HFFc6 (cell line): ENCODE measurements at places on chromosomes 12 and 14.

DNA sequence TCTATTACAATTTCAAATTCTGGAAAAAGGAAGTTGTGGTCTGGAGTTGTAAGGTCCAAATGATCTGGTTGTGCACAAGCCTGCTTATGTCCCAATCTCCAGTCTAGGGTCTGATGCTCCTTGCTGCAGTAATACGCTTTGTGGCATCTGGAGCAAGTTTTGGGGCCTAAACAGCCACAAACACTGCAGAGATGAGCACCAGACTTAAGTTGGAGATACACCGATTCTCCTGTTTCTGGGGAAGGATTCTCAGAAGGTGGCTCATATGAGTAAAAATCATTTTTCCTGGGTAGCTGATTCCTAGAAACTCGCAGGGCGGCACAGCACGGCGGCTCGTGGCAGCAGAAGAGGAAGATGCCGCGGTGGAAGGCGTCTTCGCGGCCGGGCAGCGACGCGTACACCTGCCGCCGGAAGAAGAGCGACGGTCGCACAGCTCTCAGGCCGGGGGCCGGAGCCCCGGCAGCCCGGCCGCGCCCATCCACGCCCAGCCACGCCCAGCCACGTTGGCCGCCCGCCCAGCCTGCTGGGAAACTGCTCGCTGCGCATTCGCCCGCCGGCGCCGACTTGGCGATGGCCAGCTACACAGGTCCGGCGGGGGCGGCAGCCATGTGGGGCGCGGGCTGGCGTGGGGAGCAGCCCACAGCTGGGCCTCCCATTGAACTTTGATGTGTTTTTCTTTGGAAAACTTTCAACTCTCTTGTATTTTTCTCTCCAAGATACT is 129.0 kb downstream of the ASCL4 start:
- no peak for DNase-seq

GRCh38 chr14:94466706-94467370 is 9.2 kb downstream of the SERPINA9 start:
- no peak for DNase-seq

GRCh38 chr14:74983343-74983742 is 19.4 kb upstream of the EIF2B2 start:
- no peak for DNase-seq

GRCh38 chr12:92078167-92079053 is 67.2 kb downstream of the BTG1 start:
- DNase-seq: peak; percentile 94
